ENCODE measurements at places on chromosomes 5 and 9.

DNA sequence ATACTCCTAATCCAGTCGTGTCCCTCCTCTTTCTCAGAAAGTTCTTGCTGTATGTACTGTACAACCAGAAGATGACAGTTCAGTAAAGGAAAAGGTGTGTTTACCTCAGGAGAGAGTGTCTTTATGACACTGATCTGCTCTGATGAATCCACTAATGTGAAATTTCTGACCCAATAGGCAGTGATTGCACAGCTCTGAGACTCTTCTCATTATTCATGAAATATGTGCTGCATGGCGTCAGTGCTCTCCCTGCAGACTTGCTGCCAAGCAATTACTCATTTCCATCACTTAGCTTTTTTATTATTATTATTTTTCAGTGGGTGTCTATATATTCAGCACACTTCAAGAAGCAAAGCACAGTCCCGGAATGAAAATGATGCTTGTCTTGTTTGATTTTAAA lies 389.0 kb downstream of the RASEF start:
- no peak for DNase-seq

GRCh38 chr5:66689522-66690220 lies 93.5 kb downstream of the MAST4 start:
- no peak for DNase-seq

- DNase-seq = no peak
Measured at GRCh38 chr5:77186652-77187370, 23.7 kb upstream of the PDE8B start.

DNA sequence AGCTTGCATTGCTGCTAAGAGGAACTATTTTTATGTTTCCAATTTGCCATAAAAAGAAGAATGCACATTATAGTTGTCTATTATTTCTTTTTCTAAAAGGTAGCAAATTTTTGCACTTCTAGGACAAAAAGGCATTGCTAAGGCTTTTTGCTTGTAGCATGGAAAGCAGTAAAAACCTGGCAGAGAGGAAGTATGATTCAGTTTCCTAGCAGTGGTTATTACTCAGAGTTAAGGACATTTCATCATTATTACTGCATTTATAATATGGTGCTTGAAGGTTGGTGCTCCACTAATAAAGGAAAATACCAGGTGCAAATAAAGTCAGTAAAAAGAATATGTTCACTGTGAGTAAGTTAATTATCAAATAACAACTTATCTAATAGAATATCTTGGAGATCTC lies 179.8 kb upstream of the PLPPR1 start:
- no peak for DNase-seq

GRCh38 chr9:80836013-80836412 lies 853.3 kb downstream of the TLE1 start:
- DNase-seq = no peak

DNA sequence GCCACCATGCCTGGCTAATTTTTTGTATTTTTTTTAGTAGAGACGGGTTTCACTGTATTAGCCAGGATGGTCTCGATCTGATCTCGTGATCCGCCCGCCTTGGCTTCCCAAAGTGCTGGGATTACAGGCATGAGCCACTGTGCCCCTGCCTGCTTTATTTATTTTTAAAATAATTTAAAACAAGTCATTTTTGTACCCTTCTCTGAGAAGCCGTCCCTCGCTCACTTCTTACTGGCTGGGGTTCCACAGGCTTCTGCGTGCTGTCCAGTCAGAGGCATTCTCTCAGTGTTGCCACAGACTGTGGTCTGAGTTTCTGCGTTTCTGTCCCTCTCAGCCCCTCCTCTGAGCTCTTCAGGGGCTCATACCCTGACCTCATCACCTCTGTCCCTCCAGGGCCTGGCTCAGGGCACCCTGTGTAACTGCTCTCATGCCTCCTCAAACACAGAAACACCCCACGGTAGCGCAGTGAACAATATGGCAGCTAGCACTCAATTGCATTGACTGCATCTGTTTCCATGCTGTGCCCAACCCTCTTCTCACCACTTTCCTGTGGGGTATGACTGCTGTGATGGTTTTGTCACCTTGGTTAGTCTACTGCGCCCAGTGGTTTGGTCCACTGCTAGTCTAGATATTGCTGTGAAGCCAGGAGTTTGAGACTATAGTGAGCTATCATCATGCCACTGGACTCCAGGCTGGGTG lies 44.3 kb upstream of the SH3PXD2B start:
- DNase-seq = no peak

GRCh38 chr5:125486634-125487033 lies 740.2 kb upstream of the ZNF608 start:
- DNase-seq = peak; percentile 25

DNA sequence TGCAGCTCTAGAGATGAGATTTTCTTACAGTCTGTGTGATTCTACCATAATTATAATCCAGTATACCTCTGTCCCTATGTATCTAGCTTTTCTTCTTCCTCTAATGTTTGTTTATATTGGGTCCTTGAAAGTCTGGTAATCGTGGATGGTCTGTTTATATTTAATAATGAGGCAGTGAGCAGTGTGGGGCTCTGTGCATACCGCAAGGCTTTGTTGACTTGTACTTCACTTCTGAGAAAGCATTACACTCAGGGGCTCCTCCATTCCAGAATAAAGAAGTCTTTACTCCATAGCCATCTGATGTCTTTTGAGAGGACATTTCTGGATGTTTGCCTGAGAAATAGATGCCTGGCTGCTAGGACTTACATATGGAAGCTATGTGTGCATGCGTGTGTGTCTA lies 4.5 kb upstream of the MPDZ start:
- no peak for DNase-seq

DNA sequence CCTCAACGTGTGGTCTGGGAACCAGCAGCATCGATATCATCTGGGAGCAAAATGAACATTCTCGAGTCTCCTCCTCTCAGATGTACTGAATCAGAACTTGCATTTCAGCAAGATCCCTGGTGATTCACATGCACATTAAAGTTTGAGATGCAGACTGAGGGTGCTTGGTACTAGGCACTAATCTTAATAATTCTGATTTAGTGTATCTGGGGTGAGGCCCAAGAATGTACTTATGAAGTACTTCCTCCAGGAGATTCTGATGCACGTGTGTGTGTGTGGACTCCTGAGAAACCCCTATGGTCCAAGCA lies 56.2 kb upstream of the EQTN start:
- no peak for DNase-seq

DNA sequence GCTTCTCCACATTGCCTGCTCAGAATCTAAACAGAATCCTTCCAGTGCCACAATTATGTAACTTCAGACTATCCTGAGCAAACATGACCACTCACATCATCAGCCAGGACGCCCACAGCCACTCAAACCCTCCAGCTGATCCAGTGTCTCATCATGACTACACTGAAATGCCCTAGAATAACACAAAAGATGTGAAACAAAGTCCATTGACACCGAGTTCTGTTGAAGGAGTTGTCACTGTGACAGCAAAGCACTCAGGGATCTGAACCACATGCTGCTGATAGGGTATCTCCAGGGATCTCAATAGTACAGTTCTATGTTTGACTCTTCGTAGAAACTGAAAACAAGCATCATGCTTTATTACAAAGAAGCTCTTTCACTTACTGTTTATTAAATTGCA lies 150.2 kb downstream of the GABBR2 start:
- DNase-seq = peak; percentile 25

DNA sequence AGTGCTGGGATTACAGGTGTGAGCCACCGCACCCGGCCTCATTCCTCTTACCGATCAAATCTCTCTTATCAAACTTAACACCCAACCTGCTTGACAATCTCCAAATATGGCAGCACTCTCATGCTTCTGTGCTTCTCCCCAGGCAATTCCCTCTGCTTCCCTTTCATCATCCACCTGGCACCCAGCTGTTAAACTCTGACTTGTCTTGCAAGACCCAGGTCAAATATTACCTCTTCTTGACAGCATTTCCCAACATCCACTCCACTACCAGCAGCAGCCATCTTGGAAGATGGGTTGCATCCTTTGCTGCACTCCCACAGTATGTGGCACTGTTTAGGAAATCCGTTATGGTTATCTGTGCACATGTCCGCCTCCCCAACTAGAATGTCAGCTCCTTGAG lies 113.6 kb downstream of the ACTL7B start:
- DNase-seq = no peak

GRCh38 chr5:82975812-82976211 lies 101.4 kb downstream of the TMEM167A start:
- DNase-seq = no peak

- no peak for DNase-seq
Measured at GRCh38 chr5:35035271-35035670, 12.5 kb downstream of the AGXT2 start.

- DNase-seq = no peak
Measured at GRCh38 chr9:133205996-133206931, 2.8 kb downstream of the OBP2B start.

DNA sequence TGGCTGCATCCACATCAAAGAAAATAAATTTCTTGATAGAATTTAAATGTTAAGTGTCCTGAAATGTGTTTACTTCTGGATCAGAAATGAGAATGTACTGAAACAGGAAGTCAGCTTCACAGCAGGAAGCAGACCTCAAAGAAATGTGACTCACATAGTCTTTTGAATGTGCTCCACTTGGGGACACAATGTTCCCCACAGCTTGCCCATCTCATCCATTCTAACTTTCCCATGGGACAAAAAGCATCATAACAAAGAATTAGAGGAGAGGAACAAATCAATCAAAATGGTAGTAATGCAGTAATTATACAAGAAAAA lies 85.7 kb downstream of the GRAMD2B start:
- no peak for DNase-seq

DNA sequence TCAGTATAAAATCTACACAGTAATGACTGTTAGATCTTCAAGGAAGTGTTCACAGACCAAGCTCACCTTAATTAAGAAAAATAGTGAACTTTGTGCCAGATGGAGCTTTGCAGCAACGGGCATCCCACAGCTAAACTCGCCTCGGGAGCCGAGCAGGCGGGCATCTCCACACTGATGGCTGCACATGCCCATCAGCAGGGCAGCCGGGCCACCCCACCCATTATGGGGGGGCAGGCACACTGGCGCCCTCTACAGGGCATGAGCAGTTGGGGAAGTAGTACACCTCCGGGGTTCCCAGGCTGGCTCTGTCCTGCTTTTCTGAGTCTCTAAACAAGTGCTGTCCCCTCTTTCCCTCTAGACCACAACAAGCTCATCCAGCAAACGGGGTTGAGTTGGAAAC lies 21.6 kb downstream of the ANKS6 start:
- DNase-seq = peak; percentile 11

Measured in AG10803 (cell line).